KBM-7 (cell line): ENCODE measurements at places on chromosomes 5 and 9.

GRCh38 chr5:171390883-171391677, 3.4 kb downstream of the NPM1 start:
- DNase-seq: no peak

DNA sequence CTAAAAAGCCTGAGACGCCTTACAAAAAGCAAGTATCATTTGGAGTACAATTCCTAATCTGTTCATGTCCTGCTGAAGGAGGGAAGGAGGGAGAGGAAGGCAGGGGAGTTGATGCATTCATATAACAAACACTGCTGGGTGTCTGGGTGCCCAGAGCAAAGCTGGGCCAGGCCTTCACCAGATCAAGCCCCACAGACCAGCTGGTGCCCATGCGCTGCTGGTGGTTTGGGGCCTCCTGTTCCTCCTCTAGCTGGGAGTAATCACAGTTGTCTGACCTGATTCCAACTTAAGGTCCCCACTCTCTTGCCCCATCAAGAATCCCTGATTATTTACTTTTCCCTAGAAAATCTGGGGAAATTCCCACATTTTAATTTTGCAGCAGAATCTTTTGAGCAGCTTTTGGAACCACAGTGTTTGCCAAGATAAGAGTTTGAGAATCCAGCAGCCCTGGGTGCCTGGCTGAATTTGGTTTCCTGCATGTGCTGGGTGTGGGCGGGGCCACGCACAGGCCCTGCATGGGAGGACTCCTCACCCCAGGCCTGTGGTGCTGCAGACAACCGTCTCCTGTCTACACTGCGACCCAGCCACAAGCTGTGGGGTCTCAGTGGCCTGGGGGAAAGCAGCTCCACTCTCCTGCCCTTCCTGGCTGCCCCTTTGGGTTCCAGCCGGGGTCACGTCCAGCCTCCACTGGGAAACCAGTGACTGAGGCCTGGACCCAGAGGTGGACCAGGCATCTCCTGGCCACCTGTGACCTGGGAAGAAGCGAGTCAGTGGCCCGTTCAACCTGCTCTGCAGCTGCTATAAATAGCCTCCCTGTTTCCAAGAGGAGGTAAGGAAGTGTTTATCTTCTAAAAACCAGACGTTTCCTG, 47.5 kb downstream of the NEURL1B start:
- DNase-seq: peak; percentile 86

DNA sequence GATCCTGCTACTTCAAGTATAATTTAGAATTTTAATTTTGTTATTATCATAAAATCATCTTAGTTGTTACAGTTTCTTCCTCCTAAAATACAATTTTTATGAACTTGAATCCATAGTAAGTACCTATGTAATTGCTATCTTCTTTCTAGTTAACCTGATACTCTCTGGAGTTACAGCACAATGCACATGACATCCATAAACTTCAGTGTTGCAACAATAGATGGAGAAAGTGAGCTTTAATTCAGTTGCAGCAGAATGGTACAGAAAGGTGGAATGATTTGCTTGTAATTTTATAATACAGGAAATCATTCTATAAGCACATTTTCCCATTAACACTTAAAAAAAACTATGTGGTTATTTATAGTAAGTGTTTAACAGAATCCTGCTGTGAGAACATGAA, 372.0 kb downstream of the CDH9 start:
- DNase-seq: no peak

DNA sequence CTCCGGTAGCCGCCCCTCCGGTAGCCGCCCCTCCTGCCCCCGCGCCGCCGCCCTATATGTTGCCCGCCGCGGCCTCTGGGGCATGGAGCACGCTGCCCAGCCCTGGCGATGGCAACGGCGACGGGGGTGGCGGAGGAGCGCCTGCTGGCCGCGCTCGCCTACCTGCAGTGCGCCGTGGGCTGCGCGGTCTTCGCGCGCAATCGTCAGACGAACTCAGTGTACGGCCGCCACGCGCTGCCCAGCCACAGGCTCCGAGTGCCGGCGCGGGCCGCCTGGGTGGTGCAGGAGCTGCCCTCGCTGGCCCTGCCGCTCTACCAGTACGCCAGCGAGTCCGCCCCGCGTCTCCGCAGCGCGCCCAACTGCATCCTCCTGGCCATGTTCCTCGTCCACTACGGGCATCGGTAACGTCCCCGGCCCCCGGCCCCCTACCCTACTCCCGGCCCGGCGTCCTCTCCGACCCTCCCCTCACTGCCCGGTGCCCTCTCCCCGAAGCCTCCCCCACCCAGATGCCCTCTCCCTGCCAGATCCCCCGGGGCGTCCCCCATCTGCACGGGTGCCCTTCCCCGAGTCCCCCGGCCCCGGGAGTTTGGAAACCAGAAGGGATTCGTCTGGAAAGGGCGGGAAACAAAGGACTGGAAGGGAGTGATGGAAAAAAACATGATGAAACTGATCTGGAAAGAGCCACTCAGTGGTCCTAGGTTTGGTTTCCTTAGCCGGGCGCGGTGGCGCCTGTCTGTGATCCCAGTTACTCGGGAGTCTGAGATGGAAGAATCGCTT, 417 bp downstream of the SRD5A1 start:
- DNase-seq: peak; percentile 38

- DNase-seq: peak; percentile 66
Measured at GRCh38 chr9:133726401-133727276, 11.5 kb downstream of the SARDH start.

DNA sequence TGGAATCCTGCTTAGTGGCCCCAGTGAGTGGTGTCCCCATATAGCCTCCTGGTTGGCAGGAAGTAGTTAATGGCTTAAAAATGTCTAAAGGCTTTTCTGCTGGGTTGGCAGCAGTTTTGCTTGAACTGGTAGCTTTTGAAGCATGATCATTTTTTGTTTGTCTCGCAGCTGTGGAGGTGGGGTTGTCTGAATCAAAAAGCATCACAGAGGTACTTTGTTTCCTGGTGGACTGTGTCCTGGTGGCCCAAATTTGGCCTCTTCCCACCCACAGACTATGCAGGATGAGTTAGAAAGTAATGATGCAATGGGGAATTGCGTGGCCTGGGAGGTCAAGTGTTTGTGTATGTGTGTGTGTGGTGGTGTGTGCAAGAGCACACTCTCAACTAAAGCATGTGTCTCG, 322.7 kb downstream of the ARHGEF28 start:
- no peak for DNase-seq

DNA sequence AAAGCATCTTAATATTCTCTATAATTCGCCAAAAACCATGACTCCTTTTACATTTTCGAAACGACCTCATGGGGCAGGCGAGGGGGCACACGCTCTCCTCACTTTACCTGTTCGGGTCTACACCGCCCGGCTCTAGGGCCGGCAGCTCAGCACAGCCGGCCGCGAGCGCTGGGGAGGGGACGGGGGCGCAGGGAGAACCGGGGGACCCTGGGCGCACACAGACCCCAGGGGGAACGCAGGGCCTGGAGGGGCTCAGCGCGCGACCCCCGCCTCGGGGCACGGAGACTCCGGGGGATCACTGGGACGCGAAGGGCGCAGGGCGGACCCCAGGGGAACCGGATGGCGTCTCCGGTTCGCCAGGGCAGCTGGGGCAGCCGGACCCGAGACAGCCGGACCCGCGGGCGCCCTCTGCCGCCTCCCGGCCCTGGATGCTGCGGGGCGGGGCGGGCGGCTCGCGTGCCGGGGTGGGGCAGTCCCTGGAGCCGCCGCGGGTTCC, at the start of gene AHRR:
Gene AHRR (plus strand): TSS at position 485 of the 496 bp plus-strand sequence. CDS start 22,189 bp downstream, outside the sequence.
- DNase-seq: peak; percentile 61

- no peak for DNase-seq
Measured at GRCh38 chr5:78574731-78575161, 73.8 kb downstream of the LHFPL2 start.

DNA sequence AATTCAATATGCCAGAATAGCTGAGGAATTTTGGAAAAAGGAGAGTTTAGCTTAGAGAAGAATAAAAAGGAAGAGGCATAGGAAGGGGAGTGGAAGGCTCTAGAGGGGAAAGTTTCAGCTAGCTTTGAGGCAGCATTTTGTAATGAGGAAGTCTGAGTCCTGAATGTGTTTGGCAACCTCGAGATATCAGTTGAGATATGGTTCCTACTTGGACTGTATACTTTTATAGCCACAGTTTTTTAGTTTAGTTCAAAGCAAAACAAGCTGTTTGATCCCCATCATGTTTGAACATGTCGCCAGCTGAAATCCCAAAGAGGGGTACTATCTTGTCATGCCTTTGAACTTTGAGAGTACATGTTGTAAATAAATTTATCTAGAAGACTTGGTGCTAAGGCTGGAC, 559.0 kb upstream of the FTMT start:
- peak; percentile 81 for DNase-seq

- DNase-seq: peak; percentile 28
Measured at GRCh38 chr5:41270423-41271251, 57.3 kb upstream of the C6 start.

DNA sequence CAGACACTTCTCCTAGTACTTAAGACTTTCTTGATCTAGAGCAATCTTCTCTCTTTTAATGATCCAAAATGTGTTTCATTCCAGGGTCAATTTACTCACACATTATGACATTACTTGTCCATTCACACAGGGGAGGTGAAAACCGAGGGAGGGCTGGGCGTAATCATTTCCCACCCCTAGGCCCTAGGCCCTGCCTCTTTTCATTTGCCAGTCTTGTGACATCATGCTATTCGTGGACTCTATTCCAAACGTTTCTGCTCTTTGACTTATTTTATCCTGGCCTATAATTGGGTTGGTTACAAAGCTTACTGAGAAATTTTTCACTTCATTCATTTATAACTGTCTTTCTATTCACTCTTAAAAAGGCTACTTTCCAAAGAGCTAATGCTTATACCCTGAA, 2.4 kb downstream of the DCAF12 start:
- no peak for DNase-seq
